ENCODE measurements at places on chromosomes 5 and 9.

GRCh38 chr5:142872795-142873194, 102.6 kb downstream of the ARHGAP26 start:
- no peak for DNase-seq

GRCh38 chr5:79573983-79574890, 38.0 kb upstream of the TENT2 start:
- DNase-seq = no peak

- DNase-seq = no peak
Observed at GRCh38 chr5:5756762-5757161, 334.3 kb downstream of the ICE1 start.

DNA sequence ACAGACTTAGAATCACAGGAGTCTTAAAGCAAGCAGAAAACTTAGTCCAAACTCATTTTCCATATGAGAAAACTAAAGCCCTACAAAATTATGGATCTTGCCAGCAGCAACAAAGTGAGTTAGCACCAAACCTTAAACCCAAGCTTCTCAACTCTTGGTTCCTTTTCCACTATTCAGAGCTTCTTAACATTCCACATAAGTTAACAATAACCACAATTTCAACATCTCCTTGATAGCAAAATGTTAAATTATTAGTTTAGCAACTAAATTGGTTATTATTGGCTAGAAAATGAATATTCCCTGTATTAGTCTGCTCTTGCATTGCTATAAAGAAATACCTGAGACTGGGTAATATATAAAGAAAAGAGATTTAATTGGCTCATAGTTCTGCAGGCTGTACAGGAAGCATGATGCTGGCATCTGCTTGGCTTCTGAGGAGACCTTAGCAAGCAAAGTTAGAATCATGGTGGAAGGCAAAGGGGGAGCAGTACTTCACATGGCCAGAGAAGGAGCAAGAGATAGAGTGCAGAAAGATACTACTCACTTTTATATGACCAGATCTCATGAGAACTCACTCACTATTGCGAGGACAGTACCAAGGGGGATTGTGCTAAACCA, 26.2 kb upstream of the ARSB start:
- peak; percentile 21 for DNase-seq

- DNase-seq = no peak
Observed at GRCh38 chr9:38208206-38208901, 139.3 kb upstream of the SHB start.

DNA sequence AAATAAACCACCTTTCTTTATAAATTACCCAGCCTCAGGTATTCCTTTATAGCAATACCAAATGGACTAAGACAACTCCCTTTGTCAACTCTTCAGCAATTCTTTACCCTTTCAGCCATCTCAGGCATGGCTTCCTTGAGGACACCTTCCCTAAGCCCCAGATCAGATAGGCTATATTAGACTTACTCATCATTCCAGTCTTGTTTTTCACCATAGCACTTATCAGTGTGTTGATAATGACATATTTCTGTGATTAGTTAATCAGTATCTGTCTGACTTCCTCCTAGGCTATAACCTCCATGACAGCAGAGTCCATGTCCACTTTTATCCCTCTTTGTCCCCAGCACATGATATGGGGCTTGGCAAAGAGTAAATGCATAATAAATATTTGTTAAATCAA, 238.1 kb downstream of the ACTL7B start:
- no peak for DNase-seq

All from hematopoietic multipotent progenitor cell treated with erythropoietin and hydrocortisone succinate and interleukin-3 and kit ligand, for 6 days (in vitro differentiated cells).